ENCODE measurements at places on chromosomes 2 and 18. TPM values are rescaled to one million over a fixed set of nuclear protein-coding genes. Genes with fewer than 3 reads are reported as not detected.

- no peak for DNase-seq
These were observed 22.6 kb downstream of the CAPN13 start for GRCh38 chr2:30784682-30785081.

- peak; percentile 75 for DNase-seq
These were observed 50.3 kb downstream of the SH2D6 start for GRCh38 chr2:85468704-85469349.

DNA sequence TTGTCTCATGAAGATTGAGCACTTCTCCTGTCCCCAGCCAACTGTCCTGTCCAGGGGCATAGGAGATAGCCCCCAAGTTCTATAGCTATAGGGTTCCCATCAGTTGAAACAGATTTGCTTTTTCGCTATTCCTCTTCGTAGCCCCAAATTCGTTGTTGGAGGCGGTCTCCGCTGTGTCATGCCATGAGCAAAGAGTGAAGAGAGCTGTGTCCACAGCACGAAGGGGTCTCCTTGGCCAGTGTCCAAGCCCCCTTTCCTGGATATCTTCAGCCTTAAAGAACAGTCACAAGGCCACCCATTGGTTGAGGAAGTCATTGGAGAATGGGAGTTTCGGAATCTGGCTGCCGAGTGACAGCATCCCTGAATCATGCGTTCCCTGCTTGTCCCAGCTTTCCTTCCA, 21.0 kb downstream of the IGFBP5 start:
- no peak for DNase-seq

DNA sequence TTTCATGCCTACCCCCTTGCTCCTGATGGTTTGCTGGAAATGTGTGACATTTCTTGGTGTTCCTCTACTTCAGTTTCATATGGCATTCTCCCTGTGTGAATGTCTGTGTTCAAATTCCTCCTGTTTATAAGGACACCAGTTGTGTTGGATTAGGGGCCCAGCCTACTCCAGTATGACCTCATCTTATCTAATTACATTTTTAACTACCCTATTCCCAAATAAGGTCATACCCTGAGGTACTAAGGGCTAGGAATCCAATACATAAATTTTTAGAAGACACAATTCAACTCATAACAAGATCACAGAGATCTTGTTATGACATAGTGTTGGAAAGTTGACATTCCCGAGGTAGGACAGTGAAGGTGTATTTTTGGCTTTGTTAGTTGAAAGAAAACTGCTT, 5.5 kb downstream of the FAM210A start:
- DNase-seq: no peak

- no peak for DNase-seq
These were observed 1.8 kb upstream of the HOXD8 start for GRCh38 chr2:176127774-176128072.

DNA sequence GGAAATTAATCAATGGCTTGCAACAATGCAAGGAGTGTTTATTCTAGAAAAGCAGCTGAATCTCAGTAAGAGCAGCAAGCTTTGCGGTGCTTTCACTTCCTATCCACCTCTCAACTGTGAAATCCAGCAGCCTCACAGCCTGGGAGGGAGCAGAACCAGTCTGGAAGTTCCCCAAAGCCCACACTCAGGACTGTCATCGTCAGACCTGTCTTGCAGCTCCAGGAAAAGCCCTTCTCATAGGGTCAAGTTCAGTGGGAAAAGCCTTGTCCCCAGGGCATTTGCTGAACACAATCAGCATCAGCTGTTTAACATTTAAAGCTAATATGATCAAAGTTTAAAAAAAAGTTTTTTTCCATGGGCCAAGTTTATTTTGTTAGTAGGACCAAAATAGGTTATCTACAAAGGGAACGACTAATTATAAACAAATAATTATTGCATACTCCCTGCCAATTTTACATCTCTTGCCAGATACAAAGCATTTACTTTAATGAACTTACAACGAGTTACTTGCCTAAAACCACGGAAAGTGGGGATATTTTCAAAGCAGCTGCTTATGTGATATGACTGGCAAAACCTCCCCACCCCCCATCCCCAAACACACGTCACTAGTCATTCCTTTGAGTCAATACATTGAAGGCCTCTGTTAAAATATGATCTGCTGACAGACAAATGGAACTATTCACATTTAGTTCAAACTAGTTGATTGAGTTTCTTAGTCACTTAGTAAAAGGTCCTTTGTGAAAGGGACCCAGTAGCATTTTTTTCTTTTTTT, 36.8 kb downstream of the PARD6G start:
- DNase-seq: no peak

GRCh38 chr2:69509011-69509749, 71.9 kb upstream of the NFU1 start:
- DNase-seq: no peak

SLC4A5 gene
- 0.91 TPM for total RNA-seq

ST8SIA5 gene
- total RNA-seq: 0.54 TPM

IL36G gene
- not detected for total RNA-seq

TBC1D8 gene
- 44.0 TPM for total RNA-seq
